CD8-positive, alpha-beta memory T cell (primary cell): ENCODE measurements at places on chromosomes 16 and 17. TPM values are rescaled to one million over a fixed set of nuclear protein-coding genes. Genes with fewer than 3 reads are reported as not detected.
A peak's percentile ranks its signal among the peaks of the same experiment; 100 is the strongest.

DNA sequence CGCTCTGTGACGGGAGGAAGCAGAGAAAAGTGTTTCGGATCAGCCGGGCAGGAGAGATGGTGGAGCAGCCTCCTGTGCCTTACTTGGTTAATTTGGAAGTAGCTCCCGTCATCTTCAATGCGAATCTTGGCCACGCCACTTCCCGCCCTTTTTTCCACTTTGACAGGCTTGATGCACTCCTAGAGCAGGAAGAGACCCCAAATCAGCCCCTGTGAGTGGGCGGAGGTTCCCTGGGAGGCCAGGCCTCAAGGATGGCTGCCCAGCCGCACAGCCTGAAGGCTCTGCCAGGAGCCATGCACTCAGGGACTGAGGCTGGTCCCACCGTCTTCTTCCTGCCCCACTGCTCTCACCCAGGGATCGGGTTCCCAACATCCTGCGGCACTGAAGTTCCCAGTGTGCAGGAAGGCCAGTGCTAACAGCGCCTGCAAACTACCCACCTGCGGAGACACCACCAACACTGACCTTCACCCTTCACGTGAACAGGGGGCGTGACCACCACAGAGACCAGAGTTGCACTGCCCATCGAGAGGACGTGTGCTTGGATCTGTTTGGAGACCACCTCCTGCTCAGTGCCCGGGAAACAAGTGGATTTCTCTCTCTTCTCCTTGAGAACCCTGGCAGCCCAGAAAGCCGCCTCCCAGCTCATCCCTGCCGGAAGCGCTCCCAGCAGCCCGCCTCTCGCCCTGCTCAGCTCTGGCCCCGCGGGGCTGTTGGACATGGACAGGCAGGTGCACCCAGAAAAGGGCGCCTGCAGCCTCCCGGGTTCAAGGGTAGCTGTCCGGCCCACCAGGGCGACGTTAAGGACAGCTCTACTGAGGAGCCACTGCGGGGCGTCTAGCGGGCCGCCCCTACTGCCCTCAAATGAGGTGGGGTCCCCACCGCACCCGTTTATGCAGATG, 988 bp downstream of the CIAO3 start:
- DNase-seq: no peak

- DNase-seq: no peak
These were observed 1253.7 kb upstream of the CDH8 start for GRCh38 chr16:63289834-63290460.

GRCh38 chr16:1090620-1091587, 5.1 kb downstream of the C1QTNF8 start:
- DNase-seq: no peak

GRCh38 chr16:35795361-35796029, 2336.1 kb downstream of the TP53TG3F start:
- no peak for DNase-seq

DNA sequence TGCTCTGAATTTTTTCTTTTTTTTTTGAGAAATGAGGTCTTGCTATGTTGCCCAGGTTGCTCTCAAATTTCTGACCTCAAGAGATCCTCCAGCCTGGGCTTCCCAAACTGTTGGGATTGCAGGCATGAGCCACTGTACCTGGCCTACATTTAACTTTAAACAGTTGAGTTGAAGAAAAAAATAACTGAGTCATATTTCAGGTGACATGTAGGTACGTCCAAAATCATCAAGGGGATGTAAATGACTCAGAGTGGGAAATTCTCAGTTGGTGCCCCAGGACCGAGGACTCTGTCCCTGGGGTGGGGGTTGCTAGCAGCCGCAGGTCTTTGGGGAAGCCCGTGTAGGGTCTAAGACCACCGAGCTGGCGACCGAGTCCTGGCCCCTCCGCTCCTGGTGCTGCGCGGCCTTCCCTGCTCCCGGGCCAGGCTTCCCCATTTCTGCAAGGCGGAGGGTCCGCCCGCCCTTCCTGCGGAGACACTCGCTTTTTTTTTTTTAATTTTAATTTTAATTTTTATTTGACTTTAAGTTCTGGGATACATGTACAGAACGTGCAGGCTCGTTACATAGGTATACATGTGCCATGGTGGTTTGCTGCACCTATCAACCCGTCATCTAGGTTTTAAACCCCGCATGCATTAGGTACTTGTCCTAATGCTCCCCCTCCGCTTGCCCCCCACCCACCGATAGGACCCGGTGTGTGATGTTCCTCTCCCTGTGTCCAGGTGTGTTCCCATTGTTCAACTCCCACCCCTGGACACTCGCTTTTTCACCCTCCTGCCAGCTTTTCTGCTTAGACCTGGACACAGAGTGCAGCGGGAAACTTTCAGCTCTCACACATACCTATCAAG, 12.7 kb upstream of the N4BP1 start:
- no peak for DNase-seq

DNA sequence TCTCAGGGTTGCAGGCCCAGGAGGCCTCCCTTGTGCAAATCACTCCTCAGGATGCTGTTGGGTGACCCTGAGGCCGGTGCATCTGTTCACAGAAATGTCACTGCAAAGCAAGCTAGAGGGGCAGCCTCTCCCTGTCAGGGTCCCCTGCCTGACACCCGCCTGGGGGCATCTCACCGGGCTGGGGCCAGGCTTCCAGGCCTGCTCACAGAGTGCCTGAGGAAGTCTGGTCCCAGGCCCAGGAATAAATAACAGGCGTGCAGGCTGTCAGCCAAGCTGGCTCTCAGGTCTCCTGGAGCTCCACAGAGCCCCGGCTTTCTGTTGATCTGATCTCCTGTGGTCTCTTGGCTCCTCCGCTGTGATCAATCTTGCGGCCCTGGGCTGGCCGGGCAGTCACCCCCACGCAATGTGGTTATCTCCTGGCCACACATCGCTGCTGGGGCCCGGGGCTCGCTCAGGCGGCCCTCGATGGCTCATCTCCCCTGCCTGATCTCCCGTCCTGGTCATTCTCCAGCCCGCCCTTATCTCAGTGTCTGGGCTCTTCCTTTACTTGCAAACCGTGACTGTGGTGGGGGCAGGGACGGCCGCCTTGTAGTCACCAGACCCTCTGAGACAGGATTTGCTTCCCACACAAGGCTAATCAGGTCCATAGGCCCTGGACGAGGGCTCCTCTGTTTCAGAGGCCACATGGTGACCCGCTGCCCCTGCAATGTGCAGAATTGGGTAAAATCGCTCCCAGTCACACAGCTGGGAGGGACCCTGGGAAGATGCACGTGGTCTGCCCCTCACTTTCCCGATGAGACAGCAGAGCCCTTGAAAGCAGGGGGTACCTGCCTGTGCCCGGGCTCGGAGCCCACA, 231.2 kb upstream of the GSE1 start:
- DNase-seq: no peak

- no peak for DNase-seq
These were observed 43.4 kb downstream of the DNAH9 start for GRCh38 chr17:11641521-11642275.

GRCh38 chr17:58153046-58153445, 4.9 kb downstream of the OR4D1 start:
- DNase-seq: peak; percentile 33

DNA sequence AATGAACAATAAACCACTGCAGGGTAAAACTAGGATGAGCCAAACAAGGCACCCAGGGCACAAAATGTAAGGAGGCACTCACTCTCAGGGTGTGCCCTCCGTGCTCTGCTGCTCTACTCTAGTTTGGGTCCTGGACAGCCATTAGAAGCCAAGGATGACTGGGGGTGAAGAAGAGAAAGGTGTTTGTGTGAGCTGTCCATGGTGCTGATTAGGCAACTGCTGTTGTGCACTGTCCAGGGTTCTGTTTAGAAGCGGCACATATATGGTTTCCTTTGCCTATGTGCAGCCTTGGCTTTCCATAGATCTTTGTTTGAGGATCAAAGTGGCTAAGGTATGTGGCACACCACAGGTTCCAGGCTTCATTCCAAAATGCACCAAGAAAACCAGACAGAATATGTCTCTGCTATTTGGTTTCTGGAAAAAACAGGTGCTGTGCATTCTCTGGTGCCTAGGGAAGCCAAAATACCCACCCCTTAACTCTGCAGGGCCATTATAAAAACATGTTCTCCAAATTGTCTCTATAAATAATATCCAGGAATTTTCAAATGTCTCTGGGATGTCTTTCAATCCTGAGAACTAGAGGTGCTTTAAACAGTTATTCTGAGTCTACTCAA, 123.5 kb downstream of the CBLN1 start:
- DNase-seq: no peak

- peak; percentile 27 for DNase-seq
These were observed 20.8 kb downstream of the GGA3 start for GRCh38 chr17:75240394-75241142.

The PRSS36 gene
- 3.1 TPM for polyA plus RNA-seq
